ENCODE measurements at places on chromosomes 11 and 22. TPM values are rescaled to one million over a fixed set of nuclear protein-coding genes. Genes with fewer than 3 reads are reported as not detected.

Gene YWHAH
- 67.5 TPM for total RNA-seq

- DNase-seq, result no peak
Measured at GRCh38 chr11:113006896-113007445, 45.8 kb downstream of the NCAM1 start.

Gene MN1
- total RNA-seq, result 6.3 TPM

- DNase-seq, result no peak
Measured at GRCh38 chr11:60869451-60869825, 2.1 kb downstream of the ZP1 start.

Gene TH
- total RNA-seq, result not detected

DNA sequence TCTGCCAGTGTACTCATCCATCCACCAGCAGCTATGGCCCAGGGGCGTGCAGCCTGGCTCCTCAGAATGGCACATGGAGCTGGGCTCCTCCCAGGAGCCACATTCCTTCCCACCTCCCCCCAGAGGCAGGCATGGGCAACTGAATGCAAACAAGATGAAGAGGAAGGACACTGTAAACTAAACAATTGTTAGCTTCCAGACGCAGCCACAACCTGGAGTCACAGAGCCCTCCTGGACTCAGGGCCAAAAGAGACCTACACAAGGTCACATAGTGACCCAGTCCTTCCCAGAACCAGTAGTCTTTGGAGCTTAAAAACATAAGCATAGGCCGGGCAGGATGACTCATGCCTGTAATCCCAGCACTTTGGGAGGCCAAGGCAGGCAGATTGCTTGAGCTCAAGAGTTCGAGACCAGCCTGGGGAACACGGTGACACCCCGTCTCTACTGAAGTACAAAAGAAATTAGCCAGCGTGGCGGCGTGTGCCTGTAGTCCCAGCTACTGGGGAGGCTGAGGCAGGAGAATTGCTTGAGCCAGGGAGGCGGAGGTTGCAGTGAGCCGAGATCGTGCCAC lies 30.7 kb upstream of the CLDN5 start:
- no peak for DNase-seq

Data from Right ventricle myocardium superior (tissue), 1 donor.